Iris pigment epithelial cell (primary cell): ENCODE measurements at places on chromosomes 5 and 9.
A peak's percentile ranks its signal among the peaks of the same experiment; 100 is the strongest.

DNA sequence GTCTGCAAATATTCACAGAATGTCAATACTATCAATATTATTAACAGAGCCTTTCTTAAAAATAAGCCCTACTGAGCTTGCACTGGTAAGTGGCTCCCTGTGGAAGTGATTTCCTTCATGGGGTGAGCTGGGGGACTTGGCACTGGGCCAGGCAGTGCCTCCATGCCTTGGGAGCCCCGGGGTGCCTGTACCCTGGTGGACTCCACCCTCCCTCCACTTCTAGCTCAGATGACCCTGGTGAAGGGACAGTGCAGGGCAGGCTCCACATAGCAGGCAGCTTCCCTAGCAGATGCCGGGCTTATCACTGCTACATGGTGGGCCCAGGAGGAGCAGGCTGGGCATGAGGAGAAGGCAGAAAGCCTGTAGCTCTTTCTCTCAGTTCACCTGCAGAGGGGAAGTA is 119.2 kb downstream of the DCP2 start:
- no peak for DNase-seq

- DNase-seq, result peak; percentile 43
Observed at GRCh38 chr5:179762781-179763176, 30.2 kb downstream of the MAML1 start.

GRCh38 chr5:142881076-142881783 is 111.1 kb downstream of the ARHGAP26 start:
- peak; percentile 95 for DNase-seq

DNA sequence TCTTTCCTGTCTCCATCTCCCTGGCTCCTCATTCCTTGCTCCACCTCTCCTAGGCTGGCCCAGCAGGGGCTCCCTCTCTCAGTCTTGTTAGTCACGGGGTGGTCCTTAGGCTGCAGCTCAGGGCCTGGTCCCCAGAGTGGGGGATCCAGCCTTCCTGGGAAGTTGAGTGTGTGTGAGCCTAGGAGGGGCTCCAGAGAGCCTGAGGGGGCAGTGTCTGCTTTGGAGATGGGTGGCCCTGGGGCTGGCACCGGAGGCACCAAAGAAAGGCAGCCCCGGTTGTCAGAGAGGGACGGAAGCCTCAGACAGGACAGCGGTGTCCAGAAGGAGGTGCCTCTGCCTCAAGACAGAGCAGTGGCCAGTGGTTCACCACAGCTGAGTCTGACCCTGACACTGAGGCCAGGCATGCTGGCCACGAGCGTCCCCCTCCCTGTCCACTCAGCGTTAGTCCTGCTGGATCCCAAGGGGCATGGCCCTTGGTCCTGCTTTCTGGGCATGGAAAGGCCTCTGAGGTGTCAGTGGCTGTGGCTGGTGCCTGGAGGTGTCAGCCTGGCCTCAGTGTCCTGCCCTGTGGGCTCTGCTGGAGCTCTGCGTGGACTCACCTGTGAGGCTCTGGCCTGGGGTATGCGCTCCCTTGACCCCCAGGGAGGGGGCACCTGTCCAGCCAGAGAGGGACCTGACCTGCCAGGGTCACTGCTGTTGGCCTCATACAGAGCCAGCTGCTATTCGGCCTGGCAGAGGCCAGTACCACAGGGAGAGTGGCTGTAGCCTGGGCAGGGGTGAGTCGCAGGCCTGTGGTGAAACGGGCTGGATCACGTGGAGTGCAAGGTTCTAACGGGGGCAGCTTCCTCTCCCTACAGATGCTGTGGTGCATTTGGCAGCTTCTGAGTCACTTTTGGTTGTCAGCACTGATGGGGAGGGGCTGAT is 130.6 kb downstream of the CACNA1B start:
- DNase-seq, result no peak

GRCh38 chr5:160237571-160238093 is 8.3 kb downstream of the FABP6 start:
- no peak for DNase-seq

- DNase-seq, result no peak
Observed at GRCh38 chr5:179166171-179166885, 106.2 kb downstream of the ZNF354C start.

GRCh38 chr5:1500411-1501091 is 23.2 kb downstream of the LPCAT1 start:
- DNase-seq, result no peak

- peak; percentile 97 for DNase-seq
Observed at GRCh38 chr5:16894236-16895057, 41.6 kb downstream of the MYO10 start.
